Thymus (tissue), 14 donors: ENCODE measurements at places on chromosomes 1 and 21. TPM values are rescaled to one million over a fixed set of nuclear protein-coding genes. Genes with fewer than 3 reads are reported as not detected.

- no peaks in the 10 kb centered on the region for H3K36me3 ChIP-seq
- H3K27me3 ChIP-seq: no peaks in the 10 kb centered on the region
- no peak overlapping the region for H3K27ac ChIP-seq
- H3K4me1 ChIP-seq: peaks cover 9% of the 10 kb centered on the region
- no peak for DNase-seq
Observed at GRCh38 chr1:107883562-107883961, 81.4 kb downstream of the VAV3 start.

GRCh38 chr1:156894001-156894400 lies 483 bp downstream of the PEAR1 start:
- no peak overlapping the region for H3K4me3 ChIP-seq
- no peaks in the 10 kb centered on the region for H3K36me3 ChIP-seq
- no peak overlapping the region for H3K27ac ChIP-seq
- no peak for DNase-seq
- peaks cover 32% of the 10 kb centered on the region for H3K27me3 ChIP-seq
- H3K4me1 ChIP-seq: no peaks in the 10 kb centered on the region

GRCh38 chr21:44846485-44847260 lies 26.8 kb downstream of the PTTG1IP start:
- H3K27me3 ChIP-seq: peaks cover 30% of the 10 kb centered on the region
- no peak overlapping the region for H3K27ac ChIP-seq
- H3K36me3 ChIP-seq: peaks cover 30% of the 10 kb centered on the region
- no peak for DNase-seq

- DNase-seq: no peak
- peaks cover 7% of the 10 kb centered on the region for H3K4me1 ChIP-seq
- no peaks in the 10 kb centered on the region for H3K27me3 ChIP-seq
- H3K4me3 ChIP-seq: no peak overlapping the region
Observed at GRCh38 chr21:42049578-42050430, 21.3 kb upstream of the UMODL1 start.

Gene F13B
- under 0.01 TPM for total RNA-seq
